ENCODE measurements at places on chromosomes 5 and 9.

DNA sequence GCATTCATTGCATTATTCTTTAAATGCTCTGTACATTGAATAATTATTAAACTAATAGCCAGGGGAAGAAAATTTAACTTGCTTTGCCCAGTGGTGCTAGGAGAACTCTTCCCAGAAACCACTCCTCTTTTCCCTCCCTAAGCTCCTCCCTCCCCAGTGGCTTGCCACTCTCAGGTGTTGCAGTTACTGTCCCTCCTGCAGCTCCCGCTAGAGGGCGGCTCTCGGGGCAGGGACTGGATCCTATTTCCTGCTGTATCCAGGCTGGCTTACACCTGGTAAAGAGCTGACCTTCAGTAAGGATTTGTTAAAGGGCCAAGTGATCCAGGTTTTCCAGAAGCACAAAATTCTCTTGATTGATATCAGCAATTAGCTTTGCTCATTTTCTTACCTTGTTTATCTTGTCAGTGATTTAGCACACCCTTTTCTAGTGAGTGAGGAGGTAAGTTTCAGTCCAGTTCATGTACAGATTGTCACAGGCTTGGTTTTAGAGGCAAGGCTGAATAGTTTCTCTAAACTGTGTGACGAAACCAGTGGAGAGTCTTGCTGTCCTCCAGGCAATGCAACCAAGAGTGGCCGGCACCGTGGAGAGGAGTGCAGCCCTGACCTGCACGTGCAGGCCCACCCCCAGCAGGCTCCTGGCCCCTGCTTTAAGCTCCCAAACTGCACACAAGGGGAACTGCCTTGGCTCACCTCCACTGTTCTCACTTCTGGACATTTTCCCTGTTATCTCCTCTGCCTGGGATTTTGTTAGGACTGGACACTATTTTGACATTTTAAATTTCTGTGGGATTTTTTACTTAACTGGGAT is 423.8 kb downstream of the SPOCK1 start:
- no peak for DNase-seq

DNA sequence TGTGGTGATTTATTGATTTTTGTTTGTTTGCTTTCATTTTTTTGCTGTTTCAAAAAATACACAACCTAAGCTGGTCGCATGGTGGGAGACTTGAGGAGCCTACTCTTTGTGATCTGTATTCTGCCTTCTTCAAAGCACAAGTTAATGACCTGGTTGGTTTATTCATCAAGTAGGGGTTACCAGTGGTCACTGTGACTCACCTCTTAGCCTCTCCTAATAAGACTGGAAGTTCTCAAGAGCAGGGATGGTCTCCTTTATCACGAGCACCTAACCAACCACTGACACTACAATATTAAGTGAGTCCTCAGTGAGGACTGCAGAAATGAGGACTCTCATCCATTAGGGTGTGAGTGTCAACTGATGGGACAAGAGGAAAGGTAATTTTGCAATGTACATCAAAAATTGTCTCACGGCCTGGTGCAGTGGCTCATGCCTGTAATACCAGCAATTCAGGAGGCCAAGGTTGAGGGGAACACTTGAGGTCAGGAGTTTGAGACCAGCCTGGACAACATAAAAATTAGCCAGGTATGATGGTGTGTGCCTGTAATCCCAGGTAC is 13.6 kb upstream of the MTMR12 start:
- DNase-seq: no peak

GRCh38 chr5:36325196-36325595 is 23.5 kb upstream of the RANBP3L start:
- no peak for DNase-seq

DNA sequence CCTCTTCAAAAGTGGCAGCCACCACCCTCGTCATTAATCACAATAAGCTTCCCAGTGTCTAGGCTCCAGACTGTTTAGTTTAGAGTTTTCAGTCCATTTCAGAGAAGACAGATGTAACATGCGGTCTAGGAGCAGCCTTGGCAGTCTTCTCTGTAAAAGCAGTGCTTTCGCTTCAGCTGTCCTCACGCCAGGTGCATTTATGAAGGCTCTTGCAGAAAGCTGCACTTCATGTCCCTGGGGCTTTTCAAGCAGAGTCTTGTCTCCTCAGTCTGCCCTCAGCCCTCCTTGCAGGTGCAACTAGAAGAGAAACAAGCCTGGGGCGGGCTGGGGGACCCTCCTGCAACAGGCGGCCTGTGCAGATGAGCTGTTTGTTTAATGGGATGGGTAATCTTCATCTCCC is 281.9 kb downstream of the DRD1 start:
- DNase-seq: no peak

DNA sequence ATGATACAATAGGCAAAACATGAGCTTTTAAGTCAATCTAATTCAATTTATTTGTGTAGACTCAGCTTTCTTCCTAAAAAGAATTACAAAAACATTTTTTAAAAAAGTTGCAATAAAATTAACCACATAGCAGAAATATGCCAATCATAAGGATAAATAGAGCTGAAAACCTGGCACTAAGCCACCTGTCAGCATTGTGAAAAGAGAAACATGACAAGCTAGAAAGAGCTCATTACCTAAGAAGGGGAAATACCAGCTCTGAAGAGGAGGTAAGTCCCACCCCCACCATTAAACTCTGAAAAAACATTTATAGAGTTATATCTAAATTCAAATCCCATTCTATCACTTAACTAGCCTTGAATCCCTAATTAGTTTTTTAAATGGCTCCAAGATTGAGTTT is 372.9 kb downstream of the OSTF1 start:
- DNase-seq: no peak

GRCh38 chr5:154095904-154096303 is 57.1 kb downstream of the MFAP3 start:
- DNase-seq: no peak

- DNase-seq: no peak
Observed at GRCh38 chr5:9020996-9021395, 524.9 kb downstream of the SEMA5A start.

GRCh38 chr5:9878206-9878605 is 248.1 kb upstream of the TAS2R1 start:
- no peak for DNase-seq

DNA sequence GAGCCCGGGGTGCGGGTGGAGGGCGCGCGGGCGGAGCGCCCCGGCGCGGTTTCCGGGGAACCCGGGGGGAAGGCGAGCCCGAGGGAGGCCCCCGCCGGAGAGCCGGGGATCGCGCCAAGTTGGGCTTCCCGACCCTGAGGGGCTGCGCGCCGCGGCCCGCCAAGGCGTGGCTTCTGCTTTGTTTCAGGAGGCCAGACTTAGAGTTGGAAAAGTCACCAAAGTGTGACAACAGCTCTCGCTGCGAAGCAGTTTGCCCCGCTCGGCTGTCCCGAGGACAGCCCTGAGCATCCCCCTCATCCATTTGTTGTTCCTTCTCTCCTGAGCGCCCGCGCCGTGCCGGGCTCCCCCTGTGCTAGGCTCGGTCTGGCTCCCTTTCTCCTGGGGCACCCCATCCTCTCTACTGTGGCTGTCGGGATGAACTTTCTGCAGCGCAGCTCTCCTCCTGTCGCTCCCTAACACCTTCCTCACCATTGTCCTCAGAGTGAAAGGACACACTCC is 410 bp downstream of the GLIPR2 start:
- peak; percentile 35 for DNase-seq

- DNase-seq: no peak
Observed at GRCh38 chr9:108477529-108478006, 378.2 kb downstream of the ACTL7B start.

- peak; percentile 37 for DNase-seq
Observed at GRCh38 chr5:115423541-115423940, 121.0 kb downstream of the FEM1C start.

GRCh38 chr5:135851186-135851914 is 16.9 kb downstream of the SLC25A48 start:
- no peak for DNase-seq

GRCh38 chr5:172564188-172564587 is 76.9 kb upstream of the NEURL1B start:
- no peak for DNase-seq

DNA sequence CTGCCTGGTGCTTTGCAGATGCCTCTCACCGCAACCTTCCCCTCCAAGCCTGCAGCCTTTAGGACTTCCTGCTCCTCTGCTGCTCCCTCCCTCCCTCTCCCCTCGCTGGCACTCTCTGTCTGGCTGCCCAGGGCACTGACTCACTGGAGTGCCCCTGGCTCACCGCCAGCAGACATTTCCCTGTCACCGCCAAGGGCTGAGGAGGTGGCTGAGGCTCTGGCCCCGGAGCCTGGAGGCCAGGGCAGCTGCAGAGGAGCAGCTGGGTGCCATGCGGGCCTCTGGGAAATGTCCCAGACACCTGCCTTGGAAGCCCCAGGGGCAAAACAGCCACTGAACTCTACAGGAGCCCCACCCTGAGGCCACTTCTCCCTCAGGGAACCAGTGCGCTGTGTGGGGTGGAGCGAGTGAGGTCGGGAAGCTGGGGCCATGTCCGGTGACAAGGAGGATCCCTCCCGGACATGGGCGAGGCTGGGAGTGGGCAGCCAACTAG is 53.4 kb downstream of the TENT4A start:
- peak; percentile 47 for DNase-seq

DNA sequence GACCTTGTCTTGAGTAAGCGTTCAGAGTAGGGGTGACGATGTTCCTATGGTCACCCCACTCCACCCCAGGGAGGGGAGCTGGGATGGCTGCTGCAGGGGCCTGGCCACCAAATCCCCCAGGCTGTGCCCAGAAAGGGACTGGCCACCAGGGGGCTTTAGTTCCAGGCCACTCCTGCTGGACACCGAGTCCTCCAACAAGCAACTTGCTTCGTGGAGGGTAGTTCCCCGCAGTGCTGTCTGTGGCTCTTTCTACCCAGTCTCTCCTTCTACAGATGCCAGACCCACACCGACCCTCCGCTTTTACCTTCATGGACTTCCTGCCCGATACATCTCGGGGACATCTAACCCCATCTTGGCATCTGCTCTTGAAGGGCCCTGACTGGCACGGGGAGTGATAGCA is 35.7 kb upstream of the GABRP start:
- no peak for DNase-seq

- no peak for DNase-seq
Observed at GRCh38 chr5:57802131-57802530, 319.5 kb upstream of the ACTBL2 start.

DNA sequence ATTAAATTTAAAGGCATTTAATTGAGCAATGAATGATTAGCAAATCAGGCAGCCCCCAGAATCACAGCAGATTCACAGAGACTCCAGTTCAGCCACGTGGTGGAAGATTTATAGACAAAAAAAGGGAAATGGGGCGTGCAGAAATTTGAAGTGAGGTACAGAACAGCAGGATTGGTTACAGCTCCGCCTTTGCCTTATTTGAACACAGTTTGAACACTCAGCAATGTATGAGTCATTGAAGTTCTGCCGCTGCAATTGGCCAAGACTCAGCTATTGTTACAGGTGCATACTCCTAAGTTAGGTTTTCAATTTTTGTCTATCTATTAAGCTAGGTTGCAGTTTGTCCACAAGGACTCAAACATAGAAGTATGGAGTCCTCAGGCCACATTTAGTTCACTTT is 157.7 kb upstream of the SLC12A2 start:
- DNase-seq: no peak

GRCh38 chr9:68821911-68822310 is 116.9 kb downstream of the PIP5K1B start:
- DNase-seq: no peak

DNA sequence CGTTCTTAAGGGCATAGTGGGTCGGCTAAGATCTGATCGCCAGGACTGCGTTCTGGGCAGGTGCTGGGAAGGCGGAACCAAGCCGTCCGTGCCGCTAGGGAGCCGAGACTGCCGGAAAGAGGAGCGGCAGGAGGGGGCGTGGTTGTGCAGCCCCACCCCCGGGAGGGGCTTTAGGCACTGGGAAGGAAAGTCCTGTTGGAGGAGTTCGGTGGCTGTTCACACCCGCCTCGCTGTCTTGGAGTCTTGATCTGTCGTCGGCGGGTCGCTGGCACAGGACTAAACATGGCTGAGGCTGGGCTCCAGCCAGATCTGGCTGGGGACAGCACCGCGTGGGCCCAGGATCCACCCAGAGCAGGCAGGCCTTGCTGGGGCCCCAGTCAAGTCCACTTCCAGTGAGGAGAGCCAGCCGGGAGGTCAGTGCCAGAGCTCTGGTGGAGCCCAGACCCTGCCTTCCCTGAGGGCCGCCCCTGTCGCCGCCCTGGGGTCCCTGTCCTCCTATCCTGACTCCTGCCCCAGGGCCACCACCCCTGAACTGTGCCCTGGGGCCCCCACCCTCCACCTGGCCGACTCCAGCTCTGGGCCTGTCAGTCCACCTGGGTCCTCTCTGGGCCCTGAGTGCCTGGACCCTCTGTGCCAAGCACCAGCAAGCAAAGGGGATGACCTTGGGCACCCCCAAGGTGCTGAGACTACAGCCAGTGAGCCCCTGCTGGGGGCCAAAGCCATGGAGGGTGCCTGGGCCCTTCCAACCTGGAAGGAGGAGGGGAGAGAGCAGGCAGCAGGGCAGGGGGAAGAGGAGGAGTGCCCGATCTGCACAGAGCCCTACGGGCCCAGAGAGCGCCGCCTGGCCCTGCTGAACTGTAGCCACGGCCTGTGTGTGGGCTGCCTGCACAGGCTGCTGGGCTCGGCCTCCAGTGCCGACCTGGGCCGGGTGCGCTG is 4.5 kb downstream of the RNF208 start:
- no peak for DNase-seq

DNA sequence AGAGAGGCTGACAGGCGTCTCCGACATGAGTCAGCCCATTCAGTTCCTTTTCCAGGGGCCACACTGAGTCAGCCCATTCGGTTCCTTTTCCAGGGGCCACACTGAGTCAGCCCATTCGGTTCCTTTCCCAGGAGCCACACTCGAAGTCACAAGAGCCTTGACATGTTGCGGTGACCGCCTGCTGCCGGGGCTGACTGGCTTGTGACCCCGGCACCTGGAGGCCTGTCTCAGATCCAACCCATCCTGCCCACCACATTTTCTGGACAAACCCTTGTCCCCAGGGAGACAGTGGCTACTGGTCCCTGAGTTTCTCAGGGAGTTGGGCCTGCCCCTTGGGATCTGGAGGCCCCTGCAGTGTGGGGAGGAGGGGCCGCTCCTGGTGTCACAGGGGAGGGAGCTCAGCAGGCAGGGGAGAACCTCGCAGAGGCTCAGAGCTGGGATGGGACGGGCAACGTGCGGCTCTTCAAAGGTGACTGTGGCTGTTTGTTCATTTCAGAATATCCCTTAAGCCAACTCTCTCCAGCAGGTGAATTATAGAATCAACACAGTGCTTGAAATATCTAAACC is 40.5 kb upstream of the LPCAT1 start:
- no peak for DNase-seq

DNA sequence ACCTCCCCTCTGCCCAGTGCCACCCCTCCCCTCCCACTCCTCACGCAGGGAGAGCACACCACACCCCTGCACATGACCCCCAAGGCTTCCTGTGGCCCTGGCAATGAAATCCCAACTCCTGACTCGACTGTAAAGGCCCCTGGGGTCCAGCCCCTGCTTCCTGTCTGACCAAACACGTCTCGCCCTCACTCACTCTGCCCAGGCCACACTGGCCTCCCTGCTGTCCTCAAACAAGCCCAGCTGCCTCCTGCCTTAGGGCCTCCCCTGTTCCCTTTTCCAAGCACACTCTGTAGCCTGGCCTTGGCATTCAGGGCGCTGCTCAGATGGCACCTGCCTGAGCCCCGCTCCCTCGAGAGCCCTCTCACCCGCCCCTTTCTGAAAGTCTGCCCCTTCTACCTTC is 42.4 kb downstream of the HK3 start:
- no peak for DNase-seq

Data from globus pallidus (tissue), 1 donor.